ENCODE measurements at places on chromosomes 3 and 15.

- no peak for DNase-seq
Observed at GRCh38 chr3:193737191-193737751, 144.3 kb downstream of the OPA1 start.

GRCh38 chr3:151751161-151751560, 17.4 kb downstream of the AADACL2 start:
- DNase-seq = no peak

GRCh38 chr15:59833366-59833765, 144.2 kb upstream of the BNIP2 start:
- DNase-seq = no peak

- peak; percentile 78 for DNase-seq
Observed at GRCh38 chr3:192850451-192850981, 67.1 kb downstream of the MB21D2 start.

GRCh38 chr3:73207946-73208440, 146.5 kb downstream of the EBLN2 start:
- no peak for DNase-seq

DNA sequence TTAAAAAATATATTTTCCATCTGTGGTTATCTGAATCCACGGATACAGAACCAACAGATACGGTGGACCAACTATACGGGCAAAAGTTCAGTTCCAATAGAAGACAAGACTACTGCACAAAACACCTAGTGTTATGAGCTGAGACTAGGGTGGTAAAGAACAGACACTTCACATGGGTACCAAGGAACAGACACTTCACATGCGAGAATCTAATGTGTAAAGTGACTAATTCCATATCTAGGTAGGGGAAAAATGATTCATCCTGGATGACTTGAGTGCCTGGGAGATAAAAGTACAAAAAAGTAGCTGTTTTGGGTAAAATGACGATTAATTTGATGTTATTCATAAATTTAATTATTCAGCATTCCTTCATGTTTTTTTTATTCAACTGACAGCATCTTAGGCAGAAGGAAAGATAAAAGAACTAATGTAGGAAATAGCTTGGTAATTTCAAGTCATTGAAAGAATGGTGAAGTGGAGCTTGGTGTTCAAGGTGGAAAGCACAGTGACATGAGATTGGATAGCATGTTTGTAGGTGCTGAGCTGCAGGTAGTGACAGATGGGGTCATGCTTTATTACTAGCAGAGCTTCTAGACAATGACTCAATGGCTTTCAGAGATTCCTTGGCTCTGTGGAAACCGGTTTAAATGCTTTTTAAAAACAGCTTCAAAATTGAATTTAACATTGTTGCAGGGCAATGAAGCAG, 5.2 kb downstream of the CD200 start:
- DNase-seq = no peak

- no peak for DNase-seq
Observed at GRCh38 chr3:159632128-159632527, 356.5 kb upstream of the IL12A start.

- DNase-seq = no peak
Observed at GRCh38 chr3:72017935-72018334, 233.0 kb upstream of the PROK2 start.

DNA sequence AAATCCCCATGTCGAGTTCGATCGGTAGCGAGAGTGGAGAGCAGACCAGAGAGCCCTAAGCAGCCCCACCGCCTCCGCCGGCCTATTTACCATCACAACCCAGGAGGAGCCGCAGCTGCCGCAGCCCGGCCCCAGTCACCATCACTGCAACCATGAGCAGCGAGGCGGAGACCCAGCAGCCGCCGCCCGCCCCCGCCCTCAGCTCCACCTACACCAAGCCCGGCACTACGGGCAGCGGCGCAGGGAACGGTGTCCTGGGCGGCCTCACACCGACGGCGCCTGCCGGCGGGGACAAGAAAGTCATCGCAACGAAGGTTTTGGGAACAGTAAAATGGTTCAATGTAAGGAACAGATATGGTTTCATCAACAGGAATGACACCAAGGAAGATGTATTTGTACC, 89.5 kb upstream of the TPM1 start:
- DNase-seq = no peak

GRCh38 chr3:157589211-157589610, 86.0 kb upstream of the VEPH1 start:
- no peak for DNase-seq

GRCh38 chr3:143749926-143750325, 98.3 kb downstream of the SLC9A9 start:
- DNase-seq = no peak

DNA sequence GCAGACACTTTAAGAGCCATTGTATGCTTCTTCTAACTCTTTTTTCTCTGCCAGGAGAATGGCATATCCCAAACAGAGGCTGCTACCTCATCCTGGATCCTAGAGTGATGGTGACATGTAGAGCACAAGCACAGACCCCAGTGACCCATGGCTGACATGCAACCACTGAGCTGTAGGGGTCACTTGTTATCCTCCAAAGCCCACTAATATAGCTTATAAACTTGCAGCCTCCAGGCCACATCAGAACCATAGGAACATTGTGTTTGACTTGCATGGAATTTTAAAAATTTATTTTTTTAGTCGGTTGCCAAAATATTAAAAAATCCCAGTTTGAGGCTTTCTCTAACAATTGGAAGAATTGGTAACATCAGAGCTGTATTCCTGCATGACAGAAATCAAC, 283.0 kb upstream of the WNT5A start:
- no peak for DNase-seq

GRCh38 chr3:18079062-18079461, 336.6 kb upstream of the TBC1D5 start:
- no peak for DNase-seq

GRCh38 chr3:66068255-66068654, 29.5 kb upstream of the MAGI1 start:
- DNase-seq = no peak

- peak; percentile 26 for DNase-seq
Observed at GRCh38 chr15:85330901-85331588, 49.4 kb upstream of the AKAP13 start.

DNA sequence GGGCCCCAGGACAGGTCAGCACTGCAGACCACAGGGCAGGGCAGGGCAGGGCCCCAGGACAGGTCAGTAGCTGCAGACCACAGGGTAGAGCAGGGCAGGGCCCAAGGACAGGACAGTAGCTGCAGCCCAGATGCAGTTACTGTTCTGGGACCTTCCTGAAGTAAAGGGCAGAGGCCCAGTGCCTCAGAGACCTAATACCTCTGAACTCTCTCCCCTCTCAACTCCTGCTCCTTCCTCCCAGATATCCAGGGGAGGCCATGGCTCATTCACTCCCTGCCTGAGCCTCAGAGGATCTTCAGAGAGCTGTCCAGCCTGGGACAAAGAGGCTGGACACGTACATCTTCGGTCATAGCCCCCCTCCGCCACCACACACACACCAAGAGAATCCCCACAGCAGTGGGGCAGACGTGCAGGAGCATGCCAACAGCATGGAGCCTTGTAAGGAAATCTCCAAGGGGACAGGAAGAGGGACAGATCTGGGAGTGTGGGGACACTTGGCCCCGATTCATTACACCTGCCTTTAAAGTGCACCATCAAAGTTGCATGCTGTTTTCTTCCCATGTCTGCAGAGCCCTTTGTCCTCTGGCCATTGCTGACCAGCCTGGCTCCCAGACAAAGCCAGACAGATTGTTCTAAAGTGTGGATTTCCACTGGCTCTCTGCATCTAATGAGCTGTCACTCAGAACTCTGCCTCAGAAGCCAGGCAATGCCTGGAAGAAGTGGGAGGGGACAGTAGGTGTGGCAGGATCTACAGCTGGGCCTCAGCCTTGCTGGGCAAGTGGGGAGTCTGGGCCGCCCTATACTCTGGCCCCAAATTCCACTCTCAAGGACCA, 24.2 kb upstream of the BUB1B start:
- no peak for DNase-seq

GRCh38 chr15:32869776-32870175, 152.0 kb downstream of the GREM1 start:
- no peak for DNase-seq

- no peak for DNase-seq
Observed at GRCh38 chr15:34259566-34259965, 34.8 kb downstream of the EMC4 start.

GRCh38 chr3:52446631-52447511, 2.0 kb upstream of the SEMA3G start:
- peak; percentile 88 for DNase-seq

GRCh38 chr3:100268156-100268555, 7.4 kb downstream of the TBC1D23 start:
- no peak for DNase-seq

- peak; percentile 7 for DNase-seq
Observed at GRCh38 chr3:33581666-33582065, 136.4 kb downstream of the CLASP2 start.

- no peak for DNase-seq
Observed at GRCh38 chr3:14801031-14801430, 17.7 kb upstream of the FGD5 start.

DNA sequence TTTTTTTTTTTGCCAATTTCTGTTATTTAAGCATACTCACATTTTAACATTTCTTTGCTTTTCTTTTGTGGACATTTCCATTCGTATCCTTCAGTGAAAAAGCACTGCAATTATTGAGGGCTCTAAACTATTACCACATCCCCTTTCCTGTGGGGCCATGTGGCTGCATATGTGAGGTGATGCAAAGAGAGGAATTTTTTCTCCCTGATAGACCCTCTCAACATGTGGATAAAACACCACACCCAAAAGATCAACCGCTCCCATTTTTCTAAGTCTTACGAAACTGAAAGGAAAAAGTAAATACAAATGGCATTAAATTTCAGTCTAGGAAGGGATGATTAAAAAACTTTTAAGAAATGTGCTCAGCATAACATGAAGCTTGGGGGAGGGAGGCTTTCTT, 68.8 kb downstream of the DNAJC13 start:
- no peak for DNase-seq

GRCh38 chr15:84826369-84826823, 9.2 kb downstream of the ALPK3 start:
- DNase-seq = no peak

DNA sequence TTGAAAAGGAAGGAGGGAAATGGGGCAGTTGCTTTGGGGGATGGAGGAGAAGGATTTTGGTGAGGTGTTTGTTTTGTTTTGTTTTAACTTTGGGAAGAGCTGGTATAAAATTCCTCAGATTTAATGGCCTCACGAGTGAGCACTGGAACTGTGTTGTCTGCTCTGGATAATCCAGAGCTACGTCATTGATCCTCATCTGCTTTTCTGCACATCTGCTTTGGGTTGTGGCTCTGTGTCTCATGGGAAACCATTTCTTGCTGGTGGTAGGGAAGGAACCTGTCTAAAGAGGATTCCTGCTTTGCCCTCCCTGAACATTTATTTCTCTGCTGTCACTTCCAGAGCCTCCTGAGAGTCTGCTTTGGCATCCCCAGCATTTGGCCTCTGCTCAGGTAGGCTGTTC, 3.1 kb downstream of the SNRK start:
- DNase-seq = no peak

DNA sequence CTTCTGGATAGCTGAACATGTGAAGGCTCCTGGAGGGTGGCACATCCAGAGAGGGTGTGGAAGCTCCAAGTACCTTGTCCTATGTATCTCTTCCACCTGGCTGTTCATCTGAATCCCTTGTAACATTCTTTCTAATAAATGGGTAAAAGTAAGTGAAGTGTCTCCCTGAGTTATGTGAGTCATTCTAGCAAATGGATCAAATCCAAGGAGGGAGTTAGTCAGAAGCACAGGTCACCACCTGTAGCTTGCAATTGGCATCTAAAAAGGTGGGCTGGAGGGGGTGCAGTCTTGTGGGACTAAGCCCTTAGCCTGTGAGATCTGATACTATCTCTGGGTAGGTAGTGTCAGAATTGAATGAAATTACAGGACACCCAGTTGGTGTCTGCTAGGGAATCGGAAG, 71.0 kb downstream of the WWTR1 start:
- DNase-seq = no peak

DNA sequence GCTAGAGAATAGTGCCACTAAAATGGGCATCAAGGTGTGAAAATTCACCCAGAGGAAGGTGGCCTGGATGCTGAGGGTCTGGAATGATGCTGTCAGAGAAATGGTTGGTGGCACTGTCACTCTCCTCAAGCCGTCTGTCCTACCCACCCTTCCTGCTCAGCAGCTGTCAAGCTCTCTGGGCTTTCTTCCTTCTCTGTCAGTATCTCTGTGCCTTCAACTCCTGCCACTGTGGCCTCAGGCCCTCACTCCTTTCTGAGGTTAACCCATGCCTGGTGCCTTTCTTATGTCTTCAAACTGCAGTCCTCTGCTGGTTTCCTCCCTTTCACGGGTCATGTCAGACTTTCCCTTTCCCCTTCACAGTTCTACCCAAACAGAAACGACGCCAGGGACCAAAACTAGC, 4.4 kb downstream of the MYO5C start:
- DNase-seq = no peak

GRCh38 chr3:4704552-4704951, 211.4 kb downstream of the ITPR1 start:
- no peak for DNase-seq

GRCh38 chr3:81602781-81603180, 158.7 kb downstream of the GBE1 start:
- DNase-seq = no peak

GRCh38 chr3:119469418-119470189, 841 bp downstream of the POGLUT1 start:
- DNase-seq = no peak

DNA sequence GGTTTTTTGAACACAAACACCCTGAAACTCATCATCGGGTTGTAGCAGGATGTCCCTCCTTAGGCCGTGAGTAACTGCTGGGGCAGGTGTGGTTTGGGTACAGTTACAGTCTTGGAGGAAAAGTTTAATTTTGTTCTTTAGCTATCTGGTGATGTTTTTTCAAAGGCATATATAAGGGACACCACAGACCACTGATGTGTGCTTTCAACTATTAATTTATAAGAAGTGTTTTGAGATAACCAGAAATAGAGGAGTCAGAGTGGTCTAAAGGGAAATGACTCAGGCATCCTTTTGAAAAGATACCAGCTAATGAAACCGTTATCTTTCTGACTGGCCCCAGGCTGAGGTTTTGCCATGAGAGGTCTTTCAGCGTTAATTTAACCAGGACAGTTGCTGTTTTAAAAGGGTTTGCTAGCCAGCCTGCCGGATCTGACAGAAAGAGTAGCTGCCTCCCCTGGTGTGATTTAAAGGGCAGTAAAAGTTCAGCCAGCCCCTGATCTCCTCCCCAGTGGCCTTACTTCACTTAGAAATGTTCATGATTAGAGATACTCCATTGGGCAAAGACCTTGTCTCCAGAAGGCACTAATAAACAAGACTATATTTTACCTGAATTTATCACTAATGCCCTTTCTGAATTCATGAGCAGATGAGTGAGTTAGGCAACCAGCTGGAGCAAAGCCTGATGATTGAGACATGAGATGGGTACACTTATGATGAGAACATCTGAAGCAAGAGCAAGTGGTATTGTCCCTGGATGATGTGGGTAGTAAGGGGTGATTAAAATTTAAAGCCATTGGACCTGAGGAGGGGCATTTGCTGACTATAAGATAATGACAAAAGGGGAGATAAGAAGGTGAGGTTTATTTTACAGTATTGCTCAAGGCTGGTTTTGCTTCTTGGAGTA, 482.5 kb upstream of the TBL1XR1 start:
- DNase-seq = no peak

GRCh38 chr15:34783431-34783830, 11.9 kb downstream of the ACTC1 start:
- DNase-seq = no peak

All from head of caudate nucleus (tissue), 42 donors.